NCI-H510A (cell line): ENCODE measurements at places on chromosomes 11 and 22.
A peak's percentile ranks its signal among the peaks of the same experiment; 100 is the strongest.

GRCh38 chr11:30585892-30586250 lies 282 bp downstream of the MPPED2 start:
- no peak for DNase-seq

GRCh38 chr11:130122141-130122575 lies 37.4 kb upstream of the ST14 start:
- no peak for DNase-seq

- no peak for DNase-seq
Measured at GRCh38 chr11:118068206-118068944, 8.5 kb upstream of the TMPRSS4 start.

GRCh38 chr11:106014620-106015019 lies 7.4 kb downstream of the MSANTD4 start:
- no peak for DNase-seq

DNA sequence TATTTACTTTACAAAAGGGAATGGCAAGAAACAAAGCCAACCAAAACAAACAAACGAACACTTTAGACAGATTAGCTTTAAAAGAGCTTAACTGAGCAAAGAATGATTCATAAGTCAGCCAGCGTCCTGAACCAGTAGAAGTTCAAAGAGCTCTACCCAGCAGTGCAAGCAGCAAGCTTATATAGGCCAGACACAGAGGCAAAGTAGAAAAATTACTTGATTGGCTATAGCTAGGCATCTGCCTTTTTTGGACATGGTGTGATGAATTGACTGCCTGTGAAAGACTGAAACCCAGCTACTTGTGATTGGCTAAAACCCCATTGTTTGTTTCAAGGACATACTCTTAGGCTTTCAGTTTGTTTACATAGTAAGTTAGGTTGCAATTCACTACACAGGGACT lies 2120.0 kb upstream of the RAG2 start:
- no peak for DNase-seq

- no peak for DNase-seq
Measured at GRCh38 chr11:25958045-25958444, 373.9 kb upstream of the ANO3 start.

GRCh38 chr11:38438091-38438490 lies 1840.1 kb upstream of the RAG2 start:
- no peak for DNase-seq

GRCh38 chr11:57133366-57134038 lies 48.3 kb upstream of the LRRC55 start:
- DNase-seq = no peak

DNA sequence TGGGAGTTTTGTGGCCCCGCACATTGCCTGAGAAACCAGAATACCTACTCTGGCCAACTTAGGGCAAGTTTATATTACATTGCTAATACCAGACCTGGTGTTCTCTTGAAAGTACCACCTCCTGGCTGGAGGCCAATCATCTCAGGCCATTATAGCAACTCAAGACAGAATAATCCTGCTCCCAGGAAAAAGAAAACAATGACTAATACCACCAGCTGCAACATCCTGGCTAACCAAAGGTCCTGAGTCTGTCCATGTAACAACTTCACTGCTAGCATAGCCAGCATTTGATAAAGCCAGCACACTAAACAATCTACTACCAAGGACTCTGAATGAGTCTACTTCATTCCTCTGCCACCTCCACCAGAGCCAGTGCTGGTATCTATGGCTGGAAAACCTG lies 1298.7 kb upstream of the CNTN5 start:
- no peak for DNase-seq

- peak; percentile 47 for DNase-seq
Measured at GRCh38 chr11:68002938-68003845, 705 bp downstream of the UNC93B1 start.

GRCh38 chr11:81203876-81204275 lies 1529.8 kb downstream of the FAM181B start:
- DNase-seq = no peak

- no peak for DNase-seq
Measured at GRCh38 chr11:68838572-68838964, 3.1 kb downstream of the CPT1A start.
